ENCODE measurements at places on chromosomes 2 and 18. TPM values are rescaled to one million over a fixed set of nuclear protein-coding genes. Genes with fewer than 3 reads are reported as not detected.
A peak's percentile ranks its signal among the peaks of the same experiment; 100 is the strongest.

GRCh38 chr18:27546991-27547390 is 361.9 kb upstream of the CHST9 start:
- no peak for DNase-seq

DNA sequence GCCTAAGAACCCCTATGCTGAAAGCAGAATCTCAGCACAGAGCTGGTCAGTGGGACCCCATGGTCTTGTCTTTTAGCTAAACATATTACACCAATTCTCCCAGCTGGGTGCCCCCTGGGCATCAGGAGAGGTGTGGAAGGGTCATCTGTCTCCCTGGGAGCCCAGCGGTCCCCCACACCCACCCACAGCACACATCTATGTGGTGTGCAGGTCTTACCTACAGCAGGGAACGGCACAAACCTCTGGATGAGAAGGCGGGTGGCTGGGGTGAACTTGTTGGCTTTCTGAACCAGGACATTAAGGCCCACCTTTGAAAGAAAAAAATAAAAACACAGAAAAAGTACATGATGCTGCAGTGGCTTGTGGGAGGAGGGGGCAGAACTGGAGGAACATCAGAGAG is 70.7 kb downstream of the EMX1 start:
- no peak for DNase-seq

- no peak for DNase-seq
Observed at GRCh38 chr2:219510512-219511135, 3.7 kb upstream of the ASIC4 start.

DNA sequence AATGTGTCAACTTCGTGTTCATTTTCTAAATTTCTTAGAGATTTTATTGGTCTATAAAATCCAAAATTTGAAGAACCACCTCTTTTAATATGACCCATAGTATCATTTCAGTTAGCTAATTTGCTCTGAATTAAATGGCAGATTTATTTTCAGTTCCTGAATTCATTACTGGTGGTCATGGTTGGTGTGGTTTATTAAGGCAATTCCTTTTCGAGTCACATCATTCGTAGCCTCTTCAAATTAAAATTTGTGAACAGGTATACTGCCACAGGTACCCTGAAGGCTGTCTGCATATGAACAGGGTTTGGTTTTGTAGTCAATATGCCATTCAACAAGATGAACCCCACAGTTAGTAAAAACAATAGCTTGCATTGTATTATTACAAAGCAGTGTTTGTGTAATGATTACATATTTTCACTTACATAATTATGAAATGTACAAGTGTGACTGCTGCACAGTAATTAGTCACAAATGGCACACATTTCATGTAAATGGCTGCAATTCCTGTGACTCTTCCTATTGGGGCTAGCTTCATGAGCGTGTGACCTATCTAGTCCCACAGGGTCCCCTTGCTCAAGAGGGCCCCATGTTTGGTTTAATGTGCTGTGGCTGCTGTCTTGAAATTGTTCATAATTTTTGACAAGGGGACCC is 48.9 kb downstream of the CDC42EP3 start:
- DNase-seq: no peak

DNA sequence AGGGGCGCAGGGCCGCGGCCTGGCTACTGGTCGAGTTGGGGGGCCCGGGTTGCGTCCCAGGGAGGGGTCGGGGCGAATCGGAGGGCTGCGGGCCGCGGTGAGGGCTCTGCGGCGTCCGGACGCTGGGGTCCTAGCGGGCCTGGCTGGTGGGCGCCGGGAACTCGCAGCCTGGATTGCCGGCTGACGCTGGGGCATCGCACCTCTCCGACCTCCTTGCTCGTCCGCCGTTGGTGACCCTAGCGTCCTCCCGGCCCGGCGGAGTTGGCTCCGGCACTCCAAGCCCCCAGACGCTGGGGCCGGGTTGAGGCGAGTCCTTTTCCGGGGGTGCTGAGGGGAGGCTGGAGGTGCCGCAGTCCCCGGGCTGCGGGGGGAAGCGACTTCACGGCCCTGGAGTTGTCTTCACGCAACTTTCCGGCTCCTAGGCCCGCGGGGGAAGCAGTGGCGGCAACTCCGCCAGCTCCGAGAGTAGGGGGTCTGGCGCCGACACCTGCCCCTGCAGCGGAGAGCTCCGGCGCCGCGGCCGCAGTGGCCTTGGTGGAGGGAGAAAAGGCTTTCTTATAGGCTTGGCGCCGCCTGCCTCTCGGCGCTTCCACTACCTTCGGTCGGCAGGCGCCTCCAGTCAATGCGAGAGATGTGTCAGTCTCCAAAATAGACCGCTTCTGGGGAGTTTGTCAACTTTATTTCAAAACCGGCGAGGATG is 70.3 kb downstream of the HAUS1 start:
- DNase-seq: peak; percentile 33

- no peak for DNase-seq
Observed at GRCh38 chr2:28608500-28609424, 112.9 kb downstream of the PLB1 start.

DNA sequence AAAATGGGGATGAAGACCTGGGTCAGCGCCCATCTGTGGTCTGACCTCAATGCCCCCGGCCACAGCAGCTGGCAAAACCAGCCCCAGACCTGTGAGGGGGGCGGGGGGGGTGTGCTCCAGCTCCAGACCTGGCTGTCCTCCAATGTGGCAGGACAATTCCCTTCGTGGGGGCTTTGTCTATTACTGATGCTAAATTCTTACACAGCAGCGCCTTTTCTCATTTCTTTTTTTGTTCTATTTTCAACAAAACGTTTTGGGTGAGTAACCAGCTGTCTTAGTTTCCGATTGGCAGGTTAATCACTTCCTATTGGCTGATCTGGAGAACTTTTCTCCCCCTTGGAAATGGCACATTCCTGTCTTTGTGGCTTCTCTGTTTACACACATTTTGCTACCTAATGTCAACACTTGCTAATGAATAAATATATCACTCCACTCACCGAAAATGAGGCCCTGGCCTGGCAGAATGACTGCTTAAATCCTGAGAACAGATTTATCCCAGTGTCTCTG is 4.4 kb downstream of the SMAD7 start:
- no peak for DNase-seq

DNA sequence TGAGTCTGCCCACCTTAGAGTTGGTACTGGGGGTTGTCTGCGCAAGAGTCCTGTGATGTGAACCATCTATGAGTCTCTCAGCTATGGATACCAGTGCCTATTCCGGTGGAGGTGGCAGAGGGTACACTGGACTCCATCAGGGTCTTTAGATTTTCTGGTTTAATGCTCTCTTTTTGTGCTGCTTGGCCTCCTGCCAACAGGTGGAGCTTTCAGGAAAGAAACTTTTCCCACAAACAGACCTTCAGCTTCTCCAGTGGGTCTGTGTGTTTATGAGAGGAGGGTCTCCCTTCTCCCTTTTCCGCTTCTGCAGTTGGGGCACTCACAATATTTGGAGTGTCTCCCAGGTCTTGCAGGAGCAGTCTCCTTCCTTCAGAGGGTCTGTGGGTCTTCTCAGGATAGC is 1721.9 kb upstream of the SLC39A10 start:
- no peak for DNase-seq

DNA sequence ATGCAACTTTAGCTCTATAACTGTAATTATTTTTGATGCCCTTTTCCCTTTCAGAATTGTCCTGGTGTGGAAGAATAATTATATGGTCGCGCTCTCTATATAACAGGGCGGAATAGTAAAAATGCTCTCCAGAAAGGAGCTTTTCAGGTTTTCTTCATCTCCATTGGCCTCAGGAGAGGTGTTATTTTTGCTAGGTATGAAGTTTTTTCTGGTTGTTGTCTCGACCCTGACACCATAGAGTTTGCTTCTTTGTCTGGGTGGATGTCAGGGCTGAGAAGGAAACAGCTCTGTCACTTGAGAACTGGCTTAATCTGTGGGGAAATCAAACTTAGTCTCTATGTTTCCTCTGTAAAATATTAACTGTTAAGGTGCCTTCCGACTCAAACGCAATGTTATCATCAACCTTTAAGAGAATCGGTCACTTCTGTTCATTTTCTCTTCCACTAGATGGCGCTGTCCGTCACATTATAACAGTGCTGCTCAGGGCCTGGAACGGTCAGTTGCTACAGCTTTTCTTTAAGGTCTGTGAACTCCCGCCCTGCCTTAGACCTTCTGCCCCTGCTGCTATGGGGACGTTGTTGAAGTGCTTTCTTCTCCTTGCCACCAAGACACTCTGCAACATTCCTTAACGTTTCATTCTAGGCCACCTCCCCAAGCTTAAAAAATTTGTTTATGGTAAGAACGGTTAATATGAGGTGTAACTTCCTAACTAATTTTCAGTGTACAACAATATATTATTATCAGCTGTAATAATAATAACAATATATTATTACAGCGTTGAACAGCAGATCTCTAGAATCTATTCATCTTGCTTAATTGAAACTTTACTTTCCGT is 23.8 kb upstream of the SERPINB12 start:
- DNase-seq: peak; percentile 66

DNA sequence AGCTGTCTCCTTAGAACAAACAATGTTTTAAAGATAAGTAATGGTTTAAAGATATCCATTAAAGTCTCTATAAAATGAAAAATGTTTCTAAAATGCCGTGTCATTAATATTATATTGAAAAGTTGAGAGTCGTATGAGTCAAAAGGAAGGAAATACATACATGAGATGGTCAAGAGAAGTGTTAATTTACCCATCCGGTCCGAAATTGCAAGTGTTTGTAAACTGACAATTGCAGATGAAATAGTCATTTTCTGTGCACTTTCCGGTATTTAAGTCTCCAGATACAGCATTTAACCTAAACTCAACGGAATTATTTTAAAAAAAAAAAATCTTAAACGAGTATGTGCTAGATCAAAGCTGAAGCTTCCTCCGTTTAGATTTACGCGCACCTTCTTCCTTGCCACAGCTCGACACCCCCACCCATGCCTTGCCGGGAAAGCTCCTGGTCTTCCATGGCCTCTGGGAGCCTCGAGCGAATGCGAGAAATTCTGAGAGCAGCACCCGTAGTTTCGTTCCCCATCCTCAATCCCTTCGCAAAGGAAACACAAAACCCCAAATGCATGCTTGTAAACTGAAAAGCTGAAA is 1.8 kb downstream of the DSC3 start:
- no peak for DNase-seq

DNA sequence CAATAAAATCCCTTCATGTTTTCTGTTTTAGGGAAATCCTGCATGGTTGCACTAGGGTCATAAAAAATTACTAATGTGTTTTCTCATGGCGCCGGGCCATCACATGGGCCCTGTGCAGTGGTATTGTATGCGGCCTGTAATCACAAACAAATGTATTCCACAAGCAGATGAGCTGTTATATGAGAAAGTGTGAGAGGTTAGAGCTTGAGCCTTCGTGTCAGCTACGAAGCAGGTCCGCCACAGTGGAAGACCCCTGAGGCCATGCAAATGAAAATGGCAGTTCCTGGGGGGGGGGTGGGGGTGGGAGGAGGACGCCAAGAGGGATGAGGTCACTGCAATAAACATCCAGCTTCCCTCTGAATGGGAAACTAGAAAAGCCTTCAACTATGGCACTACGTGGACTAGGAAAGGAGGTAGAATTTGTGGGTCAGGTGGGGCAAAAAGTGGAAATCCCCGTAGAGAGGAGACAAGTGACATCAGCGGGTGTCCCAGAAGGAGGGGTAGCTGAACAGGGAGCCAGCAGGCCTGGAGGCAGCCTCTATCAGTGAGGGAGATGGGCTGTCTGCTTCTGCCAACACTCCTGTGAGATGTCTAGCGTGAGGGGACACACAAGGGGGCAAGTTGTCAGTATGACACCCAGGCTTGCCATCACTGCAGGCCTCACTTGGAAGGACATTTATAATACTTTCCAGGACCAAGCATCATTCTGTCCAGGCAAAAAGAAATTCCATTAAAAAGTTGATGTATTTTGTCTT is 130.3 kb upstream of the CTAGE1 start:
- no peak for DNase-seq

GRCh38 chr18:79093986-79094385 is 24.8 kb downstream of the ATP9B start:
- no peak for DNase-seq

GRCh38 chr2:5250482-5250881 is 441.7 kb upstream of the SOX11 start:
- no peak for DNase-seq

PLA2R1 gene
- 6.7 TPM for total RNA-seq

DNA sequence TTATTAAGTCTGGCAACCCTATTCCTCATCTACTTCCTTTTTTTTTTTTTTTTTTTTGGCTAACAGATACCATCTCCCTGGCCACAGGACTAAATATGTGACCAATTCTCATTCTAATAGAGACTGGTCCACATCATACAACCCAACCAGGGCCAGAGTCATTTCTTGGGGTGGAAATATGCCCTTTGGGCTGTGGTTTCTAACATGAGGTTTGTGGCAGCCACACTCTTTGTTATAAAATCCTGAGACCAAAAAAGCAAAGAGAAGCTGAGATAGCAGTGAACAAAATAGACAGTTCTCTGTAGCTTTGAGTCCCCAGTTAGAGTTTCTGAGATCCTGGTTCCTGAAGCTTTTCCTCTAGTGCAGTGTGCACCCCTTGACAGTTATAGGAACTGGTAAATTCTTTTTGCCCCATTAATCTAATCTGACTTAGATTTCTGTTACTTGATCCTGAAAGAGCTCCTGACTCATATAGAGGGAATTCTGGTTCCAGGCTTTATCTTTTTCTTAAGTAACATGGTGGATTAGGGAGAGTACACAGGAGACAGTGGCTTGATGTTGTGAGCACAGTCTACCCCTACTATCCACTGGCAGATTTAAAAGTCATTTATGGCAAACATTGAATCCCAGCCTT is 86.8 kb downstream of the MAIP1 start:
- DNase-seq: no peak

DNA sequence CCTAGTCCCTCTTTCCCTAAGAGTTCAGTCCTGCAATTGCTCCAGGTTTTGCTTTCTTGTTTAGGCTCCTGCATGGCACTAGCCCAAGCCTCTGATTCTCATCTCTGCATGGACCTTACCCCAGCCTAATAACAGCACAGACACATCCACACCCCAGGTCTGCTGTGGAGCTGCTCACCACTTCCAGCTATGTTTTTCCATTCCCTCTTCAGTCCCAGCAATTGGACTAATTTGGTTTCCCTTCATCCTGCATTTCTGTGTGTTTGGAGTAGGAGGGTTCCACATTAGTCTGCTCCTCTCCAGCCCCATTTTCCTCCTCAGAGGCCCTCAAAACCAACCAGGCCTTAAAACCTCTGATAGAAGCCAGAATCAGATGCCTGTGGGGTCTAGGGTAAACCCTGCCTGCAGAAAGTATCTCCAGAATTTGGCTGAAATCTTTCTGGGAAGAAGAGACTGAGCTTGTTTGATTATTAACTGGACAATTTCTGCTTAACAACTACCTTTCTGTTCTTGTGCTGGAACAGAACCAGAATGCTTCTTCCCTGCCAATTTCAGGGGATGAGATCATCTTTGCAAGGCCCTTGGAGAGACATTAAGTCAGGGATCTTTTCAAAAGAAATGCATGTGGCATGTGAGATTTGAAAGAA is 95.9 kb downstream of the GFPT1 start:
- no peak for DNase-seq

DNA sequence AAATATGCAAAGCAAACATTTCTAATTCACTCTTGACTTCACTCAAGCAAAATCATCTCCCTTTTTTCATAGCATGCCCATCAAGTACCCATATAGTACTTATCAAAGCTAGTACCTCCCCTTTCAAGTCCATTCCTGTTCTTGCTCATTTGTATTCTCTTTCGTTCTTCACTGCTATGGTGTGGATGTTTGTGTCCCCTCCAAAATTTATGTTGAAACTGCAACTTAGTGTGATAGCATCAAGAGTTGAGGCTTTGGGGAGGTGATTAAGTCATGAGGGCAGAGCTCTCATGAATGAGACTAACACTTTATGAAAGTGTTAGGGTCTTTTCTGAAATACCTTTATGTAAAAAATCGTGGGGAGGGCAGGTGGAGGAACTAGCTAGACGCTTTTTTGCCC is 52.9 kb downstream of the RNU4ATAC start:
- DNase-seq: no peak

FAM168B gene
- total RNA-seq: 82.6 TPM

GRCh38 chr18:38792731-38793130 is 1227.1 kb upstream of the CELF4 start:
- DNase-seq: no peak

Data from colonic mucosa (tissue), 4 donors.